Renal cortex interstitium (tissue), 15 donors: ENCODE measurements at places on chromosomes 3 and 15. TPM values are rescaled to one million over a fixed set of nuclear protein-coding genes. Genes with fewer than 3 reads are reported as not detected.

GRCh38 chr15:85581495-85581894 is 201.1 kb downstream of the AKAP13 start:
- DNase-seq, result no peak

DNA sequence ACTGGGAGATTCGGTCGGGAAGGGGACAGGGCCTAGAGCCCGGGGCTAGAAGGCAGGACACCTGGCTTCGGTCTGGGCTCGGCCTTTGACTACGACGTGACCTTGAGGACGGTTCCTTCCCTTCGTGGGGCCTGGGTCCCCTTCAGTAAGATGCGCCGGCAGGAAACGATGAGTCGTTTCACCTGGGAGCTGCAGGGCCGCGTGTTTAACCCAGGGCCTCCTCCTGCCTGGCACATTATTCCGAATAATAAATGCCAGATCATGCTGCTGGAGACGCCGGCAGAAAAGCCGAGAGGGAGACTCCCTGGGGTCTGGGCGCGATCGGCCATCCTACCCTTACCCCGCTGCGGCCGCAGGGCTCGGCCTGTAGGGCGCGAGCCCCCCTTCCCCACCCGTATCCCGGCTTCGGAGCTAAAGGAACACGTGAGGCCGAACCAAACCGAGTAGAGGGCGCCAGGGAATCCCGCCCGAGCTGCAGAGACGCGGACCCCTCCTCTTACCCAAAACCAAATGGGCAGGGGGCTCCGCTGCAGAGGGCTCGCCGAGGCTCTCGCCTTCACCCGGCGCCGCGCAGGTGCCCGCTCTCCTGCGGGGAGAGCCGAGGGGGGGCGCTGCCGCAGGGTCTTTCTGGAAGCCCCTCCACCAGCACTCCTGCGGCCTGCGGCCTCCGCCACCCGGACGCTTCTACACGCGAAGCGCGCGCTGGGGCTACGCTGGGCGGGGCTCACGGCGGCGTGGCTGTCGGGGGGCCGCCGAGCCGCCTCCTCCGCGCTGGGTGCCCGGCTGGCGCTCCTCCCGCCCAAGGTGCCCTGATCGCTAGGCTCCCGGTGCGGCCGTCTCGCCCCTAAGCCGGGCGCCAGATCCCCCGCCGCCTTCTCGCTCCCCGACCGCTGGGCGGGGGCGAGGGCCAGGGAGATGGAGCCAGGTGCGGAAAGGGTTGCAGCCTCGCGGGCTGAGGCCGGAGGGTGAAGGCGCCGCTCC is at the start of gene BDH1:
Gene BDH1 (minus strand): TSS at position 688 of the 981 bp plus-strand sequence. CDS start 9,525 bp downstream, outside the sequence.
- DNase-seq, result no peak

GRCh38 chr15:63519548-63520178 is 15.3 kb downstream of the USP3 start:
- DNase-seq, result no peak

The KIF9 gene
- 26.0 TPM for polyA plus RNA-seq

DNA sequence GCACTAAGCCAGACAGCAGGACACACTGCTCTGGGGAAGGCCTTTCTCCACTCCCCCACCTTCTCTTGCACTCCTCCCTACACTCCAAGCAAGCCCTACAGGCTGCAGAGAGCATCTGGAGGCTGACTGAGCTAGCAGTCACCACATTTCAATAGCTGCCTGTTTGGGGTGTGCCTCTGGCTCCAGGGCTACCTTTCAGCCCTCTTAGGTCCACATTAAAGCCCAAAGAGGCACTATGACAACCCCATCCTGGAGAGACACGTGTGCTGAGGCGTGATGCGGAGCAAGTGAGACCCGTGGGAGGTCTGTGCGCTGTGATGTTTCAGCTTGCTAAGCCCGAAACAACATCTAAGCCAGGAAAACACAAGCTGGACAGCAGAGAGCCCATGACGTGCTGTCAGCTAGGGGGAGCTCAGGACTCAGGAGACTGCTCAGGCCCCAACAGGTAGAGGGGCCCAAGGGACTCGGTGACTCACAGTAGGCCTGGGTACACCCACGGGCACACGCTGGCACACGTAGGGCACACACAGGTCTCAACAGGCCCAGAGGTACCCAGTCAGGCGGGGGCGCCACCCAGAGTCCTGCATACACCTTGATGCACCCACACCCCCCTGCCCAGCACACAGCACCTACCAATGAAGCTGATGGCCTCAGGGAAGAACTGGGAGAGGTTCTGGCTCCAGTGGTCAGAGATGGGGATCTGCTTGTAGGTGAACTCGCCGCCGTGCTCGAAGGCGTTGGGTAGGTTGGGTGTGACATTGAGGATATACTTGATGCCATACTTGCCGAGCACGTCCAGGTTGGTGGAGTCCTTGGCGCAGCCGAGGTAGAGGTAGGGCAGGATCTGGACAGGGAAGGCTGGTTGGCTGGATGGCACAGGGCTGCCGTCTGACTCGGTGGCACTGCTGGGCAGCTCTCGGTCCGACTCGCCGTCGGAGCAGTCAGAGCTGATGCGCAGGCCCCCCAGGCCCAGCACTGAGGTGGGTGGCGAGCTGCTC is 2.8 kb downstream of the DUSP7 start:
- no peak for DNase-seq

The SSUH2 gene
- polyA plus RNA-seq, result 4.9 TPM
